Fibroblast of skin of right quadriceps (primary cell): ENCODE measurements at places on chromosomes 4 and X.

GRCh38 chr4:47798165-47798564 is 39.7 kb downstream of the CORIN start:
- DNase-seq: no peak

DNA sequence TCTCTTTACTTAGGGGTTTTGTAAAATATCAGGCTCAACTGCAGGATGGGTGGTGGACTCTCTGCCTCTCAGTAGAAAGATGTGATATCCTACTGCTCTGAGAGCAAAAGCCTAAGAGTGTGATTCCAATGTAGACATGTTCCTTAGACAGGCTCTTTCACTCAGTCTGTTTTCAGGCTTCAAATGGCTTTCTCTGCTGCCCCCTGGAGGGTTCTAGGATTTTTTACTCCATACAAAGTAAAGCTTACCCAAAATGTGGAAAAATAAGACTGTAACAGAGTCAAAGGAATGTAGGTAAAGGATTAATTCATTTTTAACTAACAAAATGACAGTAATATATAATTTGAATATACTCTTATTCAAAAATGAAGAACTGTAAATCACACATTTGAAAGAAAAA is 32.1 kb downstream of the ZGRF1 start:
- DNase-seq: peak; percentile 54

DNA sequence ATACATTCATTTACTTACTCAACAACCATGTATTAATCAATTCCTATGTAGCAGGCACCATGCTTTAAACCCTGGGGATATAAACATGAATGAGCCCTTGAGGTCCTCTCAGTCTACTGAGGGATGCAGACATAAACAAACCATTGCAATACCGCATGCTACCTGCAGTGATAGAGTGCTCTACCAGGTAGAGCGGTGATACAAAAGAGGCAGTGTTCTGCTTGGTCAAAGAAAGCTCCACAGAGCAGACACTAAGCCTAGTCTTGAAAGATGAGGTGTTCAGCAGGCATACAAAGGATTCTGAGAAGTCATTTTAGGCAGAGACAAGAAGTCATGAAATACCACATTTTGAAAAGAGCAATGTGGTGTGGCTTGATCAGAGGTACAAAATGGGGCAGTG is 26.9 kb upstream of the AMOT start:
- DNase-seq: no peak

- peak; percentile 78 for DNase-seq
Observed at GRCh38 chr4:183261953-183262775, 57.9 kb downstream of the CLDN22 start.

- DNase-seq: no peak
Observed at GRCh38 chr4:84841435-84841834, 125.1 kb downstream of the WDFY3 start.

DNA sequence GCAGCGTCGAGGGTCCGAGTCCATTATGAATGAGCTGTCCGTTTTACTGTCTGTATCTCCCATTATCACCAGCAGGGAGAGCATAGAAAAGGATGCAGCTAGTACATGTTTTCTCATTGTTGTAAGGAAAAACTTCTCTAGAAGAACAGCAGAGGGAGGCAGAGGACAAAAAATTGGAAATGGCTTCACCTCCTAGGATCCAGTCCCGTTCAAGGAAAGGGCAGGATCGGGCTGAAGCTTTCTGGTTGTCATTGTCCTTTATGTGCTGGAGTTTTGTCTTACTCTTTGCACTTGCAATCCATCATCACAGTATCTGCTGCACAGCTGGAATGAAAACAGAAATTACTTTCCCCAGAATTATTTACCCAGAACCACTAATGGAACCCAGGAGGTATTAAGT is 14.7 kb downstream of the NDP start:
- peak; percentile 78 for DNase-seq

GRCh38 chr4:834368-835147 is 8.6 kb upstream of the CPLX1 start:
- no peak for DNase-seq

DNA sequence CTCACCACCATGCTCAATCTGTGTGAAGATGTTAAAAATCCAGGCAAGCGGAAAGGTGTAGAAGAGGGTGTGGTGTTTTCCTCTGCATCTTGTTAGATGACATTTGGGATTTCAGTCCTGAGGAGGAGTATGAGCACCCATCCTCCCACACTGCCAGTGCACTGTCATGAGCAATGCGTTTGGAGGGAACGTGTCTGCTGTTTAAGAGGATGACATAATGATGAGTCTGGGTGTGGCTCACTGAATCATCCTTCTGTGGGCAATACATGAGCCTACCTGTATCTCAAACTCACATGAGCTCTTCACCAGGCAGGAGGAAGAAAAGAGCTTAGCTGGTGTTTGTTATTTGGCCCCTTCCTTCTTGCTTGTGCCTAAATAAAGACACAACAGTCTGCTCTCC is 67.9 kb upstream of the ARX start:
- no peak for DNase-seq

- DNase-seq: no peak
Observed at GRCh38 chrX:77622233-77622632, 163.8 kb downstream of the ATRX start.

GRCh38 chrX:107629540-107629909 is 1.2 kb downstream of the PRPS1 start:
- peak; percentile 20 for DNase-seq

- DNase-seq: no peak
Observed at GRCh38 chr4:52202251-52202779, 151.2 kb downstream of the SPATA18 start.

GRCh38 chr4:25916870-25917269 is 2.9 kb downstream of the SMIM20 start:
- no peak for DNase-seq

DNA sequence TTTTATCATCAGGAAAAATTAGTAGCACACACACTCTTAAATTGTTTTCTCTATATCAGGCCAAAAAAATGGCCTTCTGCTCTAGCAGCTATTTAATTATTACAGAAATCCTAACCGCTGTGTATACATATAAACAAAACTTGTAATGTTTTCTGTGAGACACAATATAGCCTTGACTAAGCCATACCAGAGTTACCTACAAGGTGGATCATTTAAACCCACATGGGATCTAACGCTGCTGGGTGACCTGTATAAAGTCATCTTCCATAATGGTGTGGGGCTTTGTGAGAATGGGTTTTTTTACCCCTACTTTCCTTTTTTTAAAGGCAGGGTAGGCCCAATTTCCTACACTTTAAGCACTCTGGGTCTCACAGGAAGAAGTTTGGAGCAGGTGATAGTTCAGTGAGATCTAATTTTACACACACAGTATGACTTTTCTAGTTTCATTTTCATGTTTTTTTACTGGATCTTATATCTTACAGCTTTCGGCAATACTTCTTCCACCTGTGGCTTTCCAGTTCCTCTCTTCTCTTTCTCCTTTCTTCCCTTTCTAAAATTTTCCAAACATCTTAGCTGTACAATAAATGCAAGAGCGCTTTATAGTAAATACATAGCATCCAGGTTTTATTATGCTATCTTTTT is 66.9 kb upstream of the MMAA start:
- DNase-seq: no peak

GRCh38 chrX:50003927-50004326 is 81.5 kb downstream of the CLCN5 start:
- DNase-seq: no peak

DNA sequence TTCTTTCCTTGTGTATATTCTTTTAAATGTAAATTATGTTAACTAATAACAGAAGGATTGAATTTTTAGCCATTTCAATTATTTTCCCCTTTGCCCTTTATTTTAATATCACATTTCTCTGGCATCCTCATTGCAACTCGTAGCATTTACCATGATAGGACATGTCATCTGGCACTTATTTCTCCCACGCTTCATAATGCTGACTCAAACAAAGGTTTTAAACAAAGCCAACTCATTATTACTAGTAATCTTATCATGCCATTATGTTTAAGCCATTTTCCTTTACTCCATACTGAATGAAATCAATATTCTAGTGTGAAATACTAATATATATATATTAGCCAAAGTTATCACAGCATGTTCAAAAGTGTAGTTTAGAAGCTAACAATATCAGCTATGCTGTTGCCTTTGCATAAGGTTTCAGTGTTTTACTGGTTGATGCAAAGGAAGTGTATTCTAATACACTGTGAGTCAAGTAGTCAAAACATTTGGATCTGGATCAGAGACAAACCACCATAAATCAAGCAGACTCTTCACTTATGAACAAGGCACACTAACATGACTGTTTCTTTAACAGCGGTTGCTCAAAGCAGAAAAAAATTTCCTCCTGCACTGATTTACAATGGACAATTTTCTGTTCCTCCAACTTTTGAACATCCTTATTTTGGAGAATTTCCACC is 281.6 kb downstream of the SLC7A11 start:
- peak; percentile 93 for DNase-seq

DNA sequence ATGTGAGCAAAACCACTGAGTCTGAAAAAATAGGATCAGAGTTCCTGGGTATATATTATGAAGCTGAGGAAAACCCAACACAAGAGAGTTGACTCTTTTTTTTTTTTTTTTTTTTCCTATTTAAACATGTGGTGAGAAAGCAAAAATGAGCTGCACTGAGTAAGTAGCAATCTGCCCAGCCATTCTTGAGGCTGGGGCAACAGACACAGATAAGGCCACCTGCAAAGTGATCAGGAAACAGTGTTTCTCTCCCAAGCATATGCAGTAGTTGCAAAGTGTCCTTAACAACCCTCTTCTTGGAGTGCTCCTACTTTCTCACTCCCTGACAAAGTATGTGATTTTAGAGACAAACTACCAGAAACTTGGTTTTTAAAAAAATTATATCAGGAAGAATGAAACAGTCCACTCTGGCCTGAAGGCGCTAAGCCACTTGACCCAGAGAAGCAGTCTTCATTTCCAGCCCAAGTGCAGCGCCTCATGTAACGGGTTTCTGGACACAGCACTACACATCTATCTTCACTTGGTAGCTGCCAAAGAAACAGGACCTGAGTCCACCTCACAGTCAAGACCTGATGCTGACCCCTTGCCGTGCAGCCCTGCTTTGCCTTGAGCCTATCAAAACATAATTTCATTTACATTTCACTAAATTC is 124.6 kb upstream of the MAP3K15 start:
- DNase-seq: no peak

GRCh38 chr4:166259081-166259480 is 386.0 kb downstream of the TLL1 start:
- DNase-seq: no peak

- no peak for DNase-seq
Observed at GRCh38 chr4:115844180-115844579, 730.8 kb upstream of the NDST4 start.

- no peak for DNase-seq
Observed at GRCh38 chr4:76780781-76781697, 116.9 kb downstream of the SOWAHB start.

DNA sequence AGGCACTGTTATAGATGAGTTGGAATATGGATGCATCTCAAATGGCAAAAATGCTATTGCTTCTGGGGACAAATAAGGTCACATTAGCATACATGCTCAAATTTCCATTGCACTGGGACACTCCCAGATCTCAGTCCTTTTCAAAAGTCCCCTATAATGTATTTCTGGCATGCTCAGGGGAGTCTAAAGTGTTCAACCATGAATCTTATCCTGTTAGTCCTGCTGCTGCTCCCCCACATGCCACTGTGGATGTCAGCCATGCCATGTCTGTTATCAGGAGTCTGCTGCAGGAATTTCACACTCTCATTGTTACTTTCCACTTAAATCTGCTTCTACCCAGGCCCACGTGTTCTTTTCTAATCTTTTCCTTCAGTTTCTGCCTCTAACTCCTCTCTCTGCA is 1000.6 kb downstream of the CCSER1 start:
- no peak for DNase-seq

- no peak for DNase-seq
Observed at GRCh38 chrX:154304846-154305245, 9.3 kb downstream of the TKTL1 start.

DNA sequence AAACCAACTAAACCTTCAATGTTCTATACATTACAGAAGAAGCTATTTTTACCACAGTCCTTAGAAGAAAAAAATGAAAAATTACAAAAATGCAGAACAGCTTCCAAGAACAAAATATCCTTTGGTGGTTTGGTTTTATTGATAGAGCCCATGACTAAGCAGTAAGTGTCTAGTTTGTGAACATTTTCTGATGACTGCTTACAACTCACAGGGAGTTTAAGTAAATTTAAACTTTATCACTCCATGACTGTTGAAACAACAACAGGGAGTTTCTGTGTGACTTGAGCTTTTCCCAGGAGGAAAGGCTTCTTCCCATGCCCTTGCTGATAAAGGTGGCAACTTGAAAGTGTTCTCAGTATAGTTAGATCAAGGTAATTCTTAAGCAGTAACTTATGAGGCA is 2.9 kb downstream of the PF4 start:
- DNase-seq: peak; percentile 89

GRCh38 chr4:70511365-70511764 is 7.0 kb upstream of the AMTN start:
- DNase-seq: no peak

DNA sequence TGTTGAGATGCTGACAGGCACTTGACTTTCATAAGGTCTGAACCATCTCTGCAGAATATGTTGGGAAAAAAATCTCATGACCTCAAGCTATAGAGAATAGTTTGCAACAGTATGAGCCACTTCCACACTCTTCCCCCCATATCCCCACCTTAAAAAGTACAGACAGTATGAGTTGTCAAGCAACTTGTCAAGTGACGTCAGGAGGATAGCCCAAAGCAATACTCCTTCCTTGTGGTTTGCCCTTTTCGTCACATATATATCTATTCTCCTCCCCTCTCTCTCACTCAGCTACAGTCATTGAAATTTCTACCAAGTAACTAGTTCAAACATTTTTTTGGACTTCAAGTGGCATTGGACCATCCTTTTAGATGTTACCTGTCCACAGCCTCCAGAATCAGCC is 67.7 kb downstream of the MCF2 start:
- DNase-seq: no peak

- peak; percentile 91 for DNase-seq
Observed at GRCh38 chrX:118730500-118731247, 3.3 kb downstream of the IL13RA1 start.

- no peak for DNase-seq
Observed at GRCh38 chr4:159677521-159677920, 574.6 kb downstream of the RAPGEF2 start.

- no peak for DNase-seq
Observed at GRCh38 chrX:55111578-55112254, 22.9 kb downstream of the PAGE2 start.

DNA sequence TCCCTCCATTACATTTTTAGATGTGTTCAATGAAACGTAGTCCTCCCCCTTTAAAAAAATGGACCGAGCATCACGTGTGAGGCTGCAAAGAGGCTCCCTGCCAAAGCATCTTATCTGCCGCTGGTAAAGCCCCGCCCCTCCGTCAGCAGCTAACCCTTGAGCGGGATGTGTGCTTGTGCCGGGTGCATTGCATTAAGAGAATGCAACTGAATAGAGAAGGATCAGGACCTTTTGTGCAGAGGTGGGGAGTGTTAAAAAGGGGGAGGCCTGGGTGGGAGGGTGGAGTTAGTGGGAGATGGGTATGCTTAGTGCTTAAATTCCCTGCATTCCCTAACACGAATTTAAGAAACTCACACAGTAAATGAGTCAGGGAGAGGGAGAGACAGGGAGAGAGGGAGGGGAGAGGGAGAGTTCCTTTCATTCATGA is 66.0 kb downstream of the TBL1X start:
- peak; percentile 88 for DNase-seq

- no peak for DNase-seq
Observed at GRCh38 chr4:47219586-47219985, 188.2 kb downstream of the GABRB1 start.

- peak; percentile 30 for DNase-seq
Observed at GRCh38 chrX:137031517-137032340, 2.1 kb downstream of the GPR101 start.
